ENCODE measurements at places on chromosomes 11 and 22.

DNA sequence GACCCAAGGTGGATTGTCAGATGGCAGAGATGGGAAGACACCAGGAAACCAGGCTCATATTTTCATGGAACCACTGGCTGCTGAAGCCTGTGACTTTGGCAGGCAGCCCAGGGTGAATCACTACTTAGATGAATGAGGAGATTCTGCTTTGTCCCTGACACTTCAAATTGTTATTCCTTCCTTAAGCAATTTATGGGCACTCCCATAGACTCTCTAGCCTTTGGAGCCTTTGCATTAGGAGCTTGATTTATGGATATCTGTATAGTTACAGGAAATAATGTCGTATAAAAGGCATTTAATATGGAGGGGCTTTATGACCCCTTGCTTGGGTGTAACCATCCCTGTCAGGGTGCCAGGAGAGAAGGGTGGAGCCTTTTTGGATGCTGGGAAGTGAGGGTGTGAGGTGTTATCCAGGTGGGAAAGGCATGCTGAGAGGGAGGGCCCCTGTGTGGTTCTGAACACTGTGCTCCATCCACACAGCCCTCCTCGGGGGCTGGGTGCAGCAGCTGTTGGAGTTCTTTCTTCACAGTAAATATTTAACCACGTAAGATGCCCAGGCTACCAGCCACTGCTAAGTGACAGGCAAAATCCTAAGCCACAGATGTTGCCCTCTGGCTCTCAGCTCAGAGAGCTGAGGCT, 35.3 kb downstream of the IL18 start:
- peak; percentile 83 for DNase-seq

- DNase-seq = no peak
These were observed 30.0 kb upstream of the PTPRJ start for GRCh38 chr11:47950396-47950795.

- no peak for DNase-seq
These were observed 5.1 kb downstream of the FLRT1 start for GRCh38 chr11:64040684-64041322.

DNA sequence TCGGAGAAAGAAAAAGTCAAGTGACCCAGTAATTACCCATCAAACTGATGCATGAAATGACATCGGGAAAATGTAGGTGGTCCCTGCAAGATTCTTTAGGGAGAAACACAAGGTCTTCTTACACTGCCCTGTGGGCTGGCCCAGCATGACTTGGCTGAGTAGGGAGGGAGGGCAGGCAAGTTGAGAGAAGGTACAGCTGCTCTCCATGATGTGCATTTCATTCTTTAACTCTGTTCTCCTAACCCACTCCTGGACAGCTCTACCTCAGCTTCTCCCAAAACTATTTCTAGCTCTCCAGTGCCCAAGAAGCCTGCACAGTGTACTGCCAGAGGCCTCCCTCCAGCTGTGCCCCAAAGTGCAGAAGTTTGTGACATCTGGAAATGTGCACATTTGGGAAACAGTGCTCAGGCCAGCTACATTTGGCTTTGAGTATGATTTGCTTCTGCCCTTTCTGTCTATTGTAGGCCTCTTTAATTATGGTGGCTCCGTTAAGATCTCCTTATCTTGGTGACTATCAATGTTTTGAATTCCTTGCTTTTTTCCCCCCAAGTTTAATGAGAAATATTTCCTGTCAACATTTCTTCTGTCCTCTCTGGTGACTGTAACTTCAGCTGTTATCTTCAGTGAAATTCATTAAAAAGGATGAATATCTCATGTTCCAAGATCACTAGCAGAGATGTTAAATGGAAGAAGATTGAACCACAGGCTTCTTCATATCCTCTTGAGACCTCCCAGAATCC, 26.7 kb upstream of the PRSS23 start:
- DNase-seq = no peak

DNA sequence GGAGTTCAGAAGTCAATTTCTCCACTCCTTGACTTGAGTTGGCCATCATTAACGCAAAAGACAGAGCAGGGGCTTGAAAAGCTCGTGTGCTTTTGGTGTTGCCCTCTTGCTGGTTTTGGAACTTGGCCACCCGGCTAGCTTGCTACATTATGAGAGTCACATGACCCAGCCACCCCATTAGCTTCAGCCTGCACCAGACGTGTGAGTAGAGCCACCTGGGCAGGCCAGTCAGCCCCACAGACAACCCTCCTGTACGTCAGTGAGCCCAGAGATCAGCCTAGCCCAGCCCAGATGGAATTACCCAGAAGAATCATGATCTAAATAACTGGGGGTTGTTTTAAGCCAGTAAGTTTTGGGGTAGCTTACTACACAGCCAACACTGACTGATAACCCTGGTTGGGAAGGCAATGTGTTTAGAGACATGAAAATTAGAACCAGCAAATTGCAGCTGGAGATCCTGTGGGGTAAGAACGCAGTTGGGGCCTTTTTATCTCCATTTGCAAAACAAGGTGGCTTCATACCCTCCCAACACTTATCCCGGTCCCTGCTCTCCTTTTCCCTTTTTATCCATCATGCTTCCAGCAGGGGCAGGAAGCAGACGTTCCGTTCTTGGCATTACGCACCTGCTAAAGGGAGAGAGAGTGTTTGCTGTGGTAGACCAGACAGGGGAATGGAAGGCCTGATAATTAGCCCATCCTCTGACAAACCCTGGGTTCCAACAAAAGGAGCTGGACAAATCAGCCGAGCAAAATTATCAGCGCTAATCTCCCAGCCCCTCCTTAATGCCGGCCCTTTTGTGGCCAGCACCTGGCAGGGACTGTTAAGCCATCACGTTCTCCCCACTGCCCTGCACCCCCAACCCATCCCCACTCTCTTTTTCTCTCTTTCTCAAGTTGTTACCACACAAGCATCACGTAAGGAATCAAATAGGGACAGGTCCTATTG, 548.7 kb upstream of the CADM1 start:
- no peak for DNase-seq

DNA sequence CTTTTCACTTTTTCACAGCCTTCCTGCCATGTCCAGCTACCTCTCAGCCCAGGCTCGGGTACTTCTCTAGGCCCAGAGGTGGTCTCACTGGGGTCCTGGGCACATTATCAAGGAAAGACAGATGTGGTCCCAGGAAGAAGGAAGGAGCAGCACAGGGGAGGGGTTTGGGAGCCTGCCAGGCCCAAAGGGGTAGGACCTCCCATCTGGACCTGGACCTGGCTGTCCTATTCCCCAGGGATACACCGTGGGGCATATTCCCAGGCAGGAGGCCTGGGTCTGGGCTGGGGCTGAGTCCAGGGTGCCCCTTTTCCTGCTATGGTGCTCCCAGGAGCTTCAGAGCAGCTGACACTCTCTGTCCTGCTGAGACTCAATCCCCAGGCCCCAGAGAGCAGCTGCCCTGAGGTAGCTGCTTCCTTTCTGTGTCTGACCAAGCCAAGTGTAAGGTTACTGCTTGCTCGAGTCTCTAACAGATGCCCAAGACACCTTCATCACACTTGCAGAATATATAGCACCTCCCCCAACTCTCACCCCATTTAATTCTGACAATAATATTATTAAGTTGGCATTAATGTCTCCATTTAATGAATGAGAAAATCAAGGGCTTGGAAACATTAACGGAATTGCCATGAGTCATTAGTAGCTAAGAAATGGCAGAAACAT, 232.0 kb downstream of the BUD13 start:
- no peak for DNase-seq

DNA sequence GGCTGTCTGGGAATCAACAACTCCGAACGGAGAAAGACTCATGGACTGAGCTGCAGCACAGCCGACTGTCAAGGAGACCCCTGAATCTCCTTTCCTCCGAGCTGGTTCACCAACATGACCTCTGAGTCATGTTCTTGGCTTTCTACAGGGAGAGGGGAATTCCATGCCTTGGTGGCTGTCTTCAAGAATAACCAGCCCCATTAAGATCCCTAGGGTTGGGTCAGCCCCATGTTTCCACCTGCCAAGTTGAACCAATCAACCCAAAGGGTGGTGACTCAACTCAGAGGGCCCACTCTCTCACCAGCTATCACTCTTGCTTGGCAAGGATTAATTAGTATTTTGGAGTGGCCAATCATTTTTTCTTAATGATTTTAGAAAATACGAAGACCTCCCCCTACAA, 28.3 kb upstream of the IGSF22 start:
- DNase-seq = no peak

DNA sequence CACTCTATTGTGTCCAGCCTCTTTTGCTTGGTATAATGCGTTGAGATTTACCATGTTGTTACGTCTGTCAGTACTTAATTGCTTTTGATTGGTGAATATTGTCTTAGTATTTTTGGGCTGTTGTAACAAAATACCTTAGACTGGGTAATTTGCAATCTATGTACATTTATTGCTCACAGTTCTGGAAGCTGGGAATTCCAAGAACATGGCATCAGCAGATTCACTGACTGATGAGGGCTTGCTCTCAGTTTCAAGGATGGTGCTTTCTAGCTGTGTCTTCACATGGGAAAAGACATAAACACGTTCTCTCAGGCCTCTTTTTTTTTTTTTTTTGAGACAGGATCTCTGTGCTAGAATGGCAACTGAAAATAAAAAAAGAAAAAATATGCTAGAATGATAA, 46.7 kb upstream of the INCENP start:
- DNase-seq = no peak

GRCh38 chr11:7445564-7445963, 39.7 kb upstream of the OLFML1 start:
- no peak for DNase-seq

DNA sequence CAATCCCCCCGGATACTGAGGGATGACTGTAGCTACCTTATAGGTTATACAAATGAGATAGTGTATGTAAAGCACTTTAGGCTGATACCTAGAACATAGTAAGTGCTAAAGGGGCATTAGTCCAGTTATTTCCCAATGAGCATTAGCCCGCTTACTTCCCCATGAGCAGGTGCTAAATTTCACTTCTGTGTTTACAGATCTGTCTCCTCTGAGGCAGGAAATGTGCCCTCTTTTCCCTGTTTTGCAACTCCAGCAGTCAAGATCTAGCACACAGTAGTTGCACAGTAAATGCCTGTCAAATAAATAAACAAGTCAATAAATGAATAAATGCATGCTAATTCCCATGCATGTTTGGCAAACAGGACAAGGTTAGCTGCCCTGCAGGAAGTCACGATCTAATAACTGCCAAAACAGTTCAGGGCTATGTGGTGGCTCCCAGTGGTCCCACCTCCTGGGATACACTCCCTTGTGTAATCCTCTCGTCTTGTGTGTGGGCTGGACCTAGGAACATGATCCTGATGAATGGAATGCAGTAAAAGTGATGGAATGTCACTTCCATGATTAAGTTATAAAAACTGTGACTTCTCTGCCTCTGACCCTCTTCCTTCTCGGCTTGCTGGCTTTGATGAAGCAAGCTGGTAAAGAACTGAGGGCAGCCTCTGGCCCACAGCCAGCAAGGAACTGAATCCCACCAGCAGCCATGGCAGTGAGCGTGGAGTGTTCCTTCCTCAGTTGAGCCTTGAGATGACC, 459.0 kb downstream of the SOX6 start:
- peak; percentile 29 for DNase-seq

DNA sequence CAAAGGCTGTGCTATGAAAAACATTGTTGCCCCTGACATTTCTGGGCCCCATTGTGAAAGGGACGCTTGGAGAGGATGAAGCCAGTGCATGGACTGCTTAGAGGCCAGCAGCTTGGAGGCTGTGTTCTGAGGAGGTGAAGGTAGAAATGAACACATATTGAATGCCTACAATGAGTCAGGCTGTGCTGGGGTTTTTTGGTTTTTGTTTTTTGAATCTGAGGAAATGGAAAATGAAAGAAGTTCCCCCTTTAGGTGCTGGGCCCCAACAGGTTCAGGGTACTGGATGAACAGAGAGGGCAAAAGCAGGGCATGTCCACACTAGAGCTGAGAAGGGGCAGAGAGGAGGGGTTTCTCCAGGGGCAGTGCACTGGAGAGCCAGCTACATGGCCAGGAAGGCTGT, 166.1 kb upstream of the API5 start:
- no peak for DNase-seq

GRCh38 chr22:36540867-36541642, 12.1 kb upstream of the EIF3D start:
- no peak for DNase-seq

DNA sequence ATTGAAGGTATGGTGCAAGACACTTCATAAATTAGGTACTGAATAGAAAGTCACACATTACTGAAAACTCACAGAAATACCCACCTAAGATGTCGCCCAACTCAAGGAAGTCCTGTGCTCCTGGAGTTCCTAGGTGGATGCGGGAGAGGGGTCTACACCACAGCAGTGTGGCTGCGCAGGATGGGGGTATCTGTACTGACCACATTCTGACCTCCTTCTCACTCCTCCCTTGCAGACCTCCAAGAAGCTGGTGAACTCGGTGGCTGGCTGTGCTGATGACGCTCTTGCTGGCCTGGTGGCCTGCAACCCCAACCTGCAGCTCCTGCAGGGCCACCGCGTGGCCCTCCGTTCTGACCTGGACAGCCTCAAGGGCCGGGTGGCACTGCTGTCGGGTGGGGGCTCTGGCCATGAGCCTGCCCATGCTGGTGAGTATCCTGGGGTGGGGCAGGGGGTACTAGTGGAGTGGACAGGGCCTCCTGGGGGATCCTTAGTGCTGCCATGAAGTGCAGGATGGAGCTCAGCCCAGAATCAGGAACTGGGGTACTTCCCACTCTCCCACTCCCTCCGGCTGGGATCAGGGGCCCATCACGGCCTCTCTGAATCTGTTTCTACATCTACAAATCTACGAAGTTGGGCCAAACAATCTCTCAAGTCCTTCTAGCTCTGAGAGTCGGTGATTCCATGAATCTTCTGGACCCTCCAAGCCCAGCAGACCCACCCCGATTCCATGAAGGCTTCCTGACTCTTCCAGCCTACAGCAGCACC, 4.9 kb downstream of the TKFC start:
- no peak for DNase-seq

DNA sequence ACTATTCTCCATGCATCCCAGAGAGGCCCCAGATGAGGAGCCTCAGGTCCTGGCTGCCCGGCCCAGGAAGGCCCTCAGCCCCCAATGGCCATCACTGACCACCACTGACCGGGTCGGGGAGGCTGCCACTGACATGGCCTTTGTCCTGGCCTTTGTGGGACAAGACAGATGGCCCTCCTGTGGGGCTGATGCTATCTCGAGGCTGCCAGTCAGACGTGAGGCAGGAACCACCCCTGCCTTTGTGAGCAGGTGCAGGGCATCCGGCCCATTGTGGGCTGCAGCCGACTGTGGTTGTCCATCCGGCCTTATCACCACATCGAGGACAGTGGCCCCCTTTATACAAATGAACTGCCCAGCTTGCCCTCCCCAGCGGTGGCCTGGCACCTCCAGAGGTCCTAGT, 5.5 kb downstream of the GP1BB start:
- DNase-seq = no peak

- no peak for DNase-seq
These were observed 23.1 kb upstream of the NNMT start for GRCh38 chr11:114273071-114273470.

GRCh38 chr11:27773884-27774283, 73.6 kb upstream of the BDNF start:
- no peak for DNase-seq

DNA sequence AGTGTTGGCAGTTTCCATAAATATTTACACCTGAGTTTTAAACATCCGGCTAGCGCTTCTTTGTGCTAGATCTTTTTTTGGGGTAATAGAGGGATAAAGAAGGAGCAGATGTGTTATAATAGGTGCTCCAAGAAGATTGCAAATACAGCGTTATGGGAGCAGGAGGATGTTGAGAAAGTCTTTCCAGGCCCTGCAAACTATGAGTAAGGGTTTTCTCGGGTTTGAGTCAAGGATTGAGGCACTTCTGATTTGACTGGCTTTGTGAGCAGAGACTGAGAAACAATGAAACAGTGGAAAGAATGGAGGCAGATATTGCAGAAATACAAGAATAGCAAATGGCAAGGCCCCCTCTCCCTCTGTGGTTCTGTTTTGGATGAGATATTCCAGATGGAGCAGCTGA, 155.0 kb upstream of the TIMP3 start:
- no peak for DNase-seq
